ENCODE measurements at places on chromosomes 6 and 20. TPM values are rescaled to one million over a fixed set of nuclear protein-coding genes. Genes with fewer than 3 reads are reported as not detected.

The GPX5 gene
- total RNA-seq: not detected

The GSTA3 gene
- not detected for total RNA-seq

- DNase-seq: no peak
Observed at GRCh38 chr6:16257999-16258708, 19.8 kb downstream of the GMPR start.

- no peak for DNase-seq
Observed at GRCh38 chr6:156774863-156775405, 2.2 kb upstream of the ARID1B start.

GRCh38 chr6:31805939-31806469 lies 762 bp downstream of the LSM2 start:
- DNase-seq: no peak

DNA sequence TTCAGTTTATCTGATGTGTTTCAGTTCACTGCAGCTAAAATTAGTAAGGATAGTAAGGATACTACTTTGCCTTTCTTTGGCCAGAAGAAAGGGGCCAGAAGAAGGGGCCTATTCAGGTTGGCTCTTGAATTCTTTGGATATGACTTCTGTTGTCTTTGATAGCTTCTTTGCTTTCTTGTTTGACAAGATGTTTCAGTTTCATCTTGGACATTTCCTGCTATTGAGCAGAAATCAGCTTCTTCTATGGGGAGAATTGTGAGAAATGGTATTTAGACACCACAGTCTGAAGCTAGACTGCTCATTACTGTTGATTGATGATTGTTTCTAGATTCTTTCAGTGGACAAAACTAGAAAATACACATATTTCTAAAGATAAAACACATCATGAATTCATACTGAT lies 23.2 kb downstream of the L3MBTL3 start:
- DNase-seq: no peak

DNA sequence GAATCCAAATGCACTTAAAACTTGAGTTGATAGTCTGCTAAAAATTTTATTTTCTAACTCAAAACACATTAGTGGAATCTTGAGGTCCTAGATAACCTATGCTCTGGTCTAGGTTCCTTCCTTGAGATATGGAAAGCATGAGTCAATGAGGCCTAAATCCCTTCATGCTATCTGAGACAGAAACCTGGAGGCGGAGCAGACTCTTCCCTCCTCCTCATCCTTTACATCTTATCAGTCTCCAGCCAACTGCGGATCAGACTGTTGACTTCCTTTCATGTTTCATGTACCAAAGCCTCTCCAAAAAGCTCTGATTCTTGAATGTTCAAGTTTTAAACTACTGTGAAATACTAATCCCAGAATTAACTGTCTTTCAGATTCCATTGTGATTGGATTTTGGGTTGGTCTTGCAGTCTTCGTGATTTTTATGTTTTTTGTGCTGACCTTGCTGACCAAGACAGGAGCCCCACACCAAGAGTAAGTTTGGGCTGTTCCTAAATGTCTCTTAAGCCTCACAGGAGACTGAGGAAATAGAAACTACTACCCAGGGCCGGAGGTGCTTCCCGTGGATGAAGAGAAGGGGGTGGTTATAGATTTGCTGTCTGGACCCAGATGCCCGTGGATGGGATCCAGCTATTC lies 29.1 kb downstream of the MRAP2 start:
- DNase-seq: no peak

- DNase-seq: no peak
Observed at GRCh38 chr20:61789329-61789728, 276.4 kb downstream of the TAF4 start.

Measured in stomach (tissue), 19 donors.